HAP-1 (cell line): ENCODE measurements at places on chromosomes 16 and 17.

GRCh38 chr16:52191531-52192134, 355.3 kb downstream of the TOX3 start:
- DNase-seq = peak; percentile 87

DNA sequence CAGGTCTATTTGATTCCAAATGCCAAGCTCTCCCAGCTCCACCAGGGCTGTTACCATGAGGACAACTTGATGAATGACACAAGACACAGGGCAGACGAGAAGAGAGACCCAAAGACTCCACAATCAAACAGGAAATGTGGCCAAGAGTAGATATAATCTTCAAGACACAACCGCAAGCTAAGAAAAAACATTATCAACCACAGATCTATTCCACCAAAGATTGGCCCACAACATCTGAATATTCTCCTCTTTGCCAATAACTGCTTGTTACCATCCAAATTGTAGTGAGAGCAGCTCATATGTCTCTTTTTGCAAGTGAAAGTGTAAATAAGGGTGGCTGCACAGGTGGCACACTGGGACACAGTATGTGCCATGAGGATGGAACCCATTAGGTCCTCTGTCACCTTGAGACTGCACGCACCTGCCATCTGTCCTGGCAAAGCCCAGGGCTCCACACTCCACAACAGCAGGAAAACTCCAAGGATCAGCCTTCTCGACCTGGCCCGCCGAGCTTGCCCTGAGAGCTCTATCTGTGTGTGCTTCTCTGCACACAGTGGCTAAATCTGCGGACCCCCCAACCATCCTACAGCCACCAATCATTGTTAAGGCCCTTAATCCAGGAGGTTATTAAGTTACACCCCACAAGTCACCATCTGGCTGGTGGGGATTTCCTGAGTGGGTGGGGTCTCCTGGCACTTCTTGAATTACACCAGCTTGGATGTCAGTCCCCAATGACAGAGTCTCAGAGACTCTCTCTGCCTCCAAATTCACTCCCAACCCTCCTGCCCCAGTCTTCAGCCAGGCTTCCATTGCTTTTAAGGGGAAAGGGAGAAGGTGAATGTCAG, 50.5 kb downstream of the DYNLRB2 start:
- DNase-seq = no peak

DNA sequence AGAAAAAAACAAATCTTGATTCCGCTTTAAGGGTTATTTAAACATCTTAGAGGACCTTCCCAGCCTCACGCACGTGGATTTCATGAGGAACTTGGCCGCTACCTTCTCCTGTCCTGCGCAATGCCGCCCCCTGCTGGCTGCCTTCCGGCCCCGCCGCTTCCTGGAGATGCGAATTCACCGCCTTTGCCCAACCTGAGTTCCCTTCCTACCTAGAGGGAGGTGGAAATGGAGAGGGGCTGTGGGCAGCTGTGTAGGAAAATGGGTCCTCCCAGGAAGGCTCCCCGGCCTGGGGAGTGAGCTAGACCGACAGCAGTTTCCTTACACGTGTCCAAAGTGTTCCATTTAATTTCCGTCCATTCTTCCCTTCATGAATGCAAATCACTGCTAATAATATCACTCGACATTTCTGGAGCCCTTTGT, 1.0 kb upstream of the ABCC12 start:
- DNase-seq = peak; percentile 93

- no peak for DNase-seq
Measured at GRCh38 chr16:89069920-89070319, 23.7 kb upstream of the ACSF3 start.

- no peak for DNase-seq
Measured at GRCh38 chr16:9090101-9090959, 1.1 kb upstream of the HAPSTR1 start.

DNA sequence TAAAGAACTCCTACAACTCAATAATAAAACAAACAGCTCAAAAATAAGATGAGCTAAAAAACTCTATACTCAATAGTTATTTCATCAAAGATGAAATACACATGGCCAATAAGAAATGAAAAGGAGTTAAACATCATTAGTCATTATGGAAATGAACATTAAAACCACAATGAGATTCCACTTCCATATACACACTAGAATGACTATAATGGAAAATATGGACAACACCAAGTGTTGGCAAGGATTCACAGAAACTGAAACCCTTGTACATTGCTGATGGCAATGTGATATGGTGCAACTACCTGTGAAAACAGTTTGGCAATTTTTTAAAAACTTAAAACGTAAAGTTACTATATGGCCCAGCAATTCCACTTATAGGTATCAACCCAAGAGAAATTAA, 91.4 kb downstream of the GRIN2A start:
- no peak for DNase-seq

- no peak for DNase-seq
Measured at GRCh38 chr17:31171701-31172100, 76.9 kb downstream of the NF1 start.

GRCh38 chr16:89038811-89039735, 54.6 kb upstream of the ACSF3 start:
- DNase-seq = no peak

- no peak for DNase-seq
Measured at GRCh38 chr17:74971069-74971841, 1.3 kb downstream of the HID1 start.

GRCh38 chr16:56151621-56152020, 39.7 kb upstream of the GNAO1 start:
- no peak for DNase-seq

- DNase-seq = no peak
Measured at GRCh38 chr17:40686192-40686591, 17.4 kb downstream of the KRT24 start.

DNA sequence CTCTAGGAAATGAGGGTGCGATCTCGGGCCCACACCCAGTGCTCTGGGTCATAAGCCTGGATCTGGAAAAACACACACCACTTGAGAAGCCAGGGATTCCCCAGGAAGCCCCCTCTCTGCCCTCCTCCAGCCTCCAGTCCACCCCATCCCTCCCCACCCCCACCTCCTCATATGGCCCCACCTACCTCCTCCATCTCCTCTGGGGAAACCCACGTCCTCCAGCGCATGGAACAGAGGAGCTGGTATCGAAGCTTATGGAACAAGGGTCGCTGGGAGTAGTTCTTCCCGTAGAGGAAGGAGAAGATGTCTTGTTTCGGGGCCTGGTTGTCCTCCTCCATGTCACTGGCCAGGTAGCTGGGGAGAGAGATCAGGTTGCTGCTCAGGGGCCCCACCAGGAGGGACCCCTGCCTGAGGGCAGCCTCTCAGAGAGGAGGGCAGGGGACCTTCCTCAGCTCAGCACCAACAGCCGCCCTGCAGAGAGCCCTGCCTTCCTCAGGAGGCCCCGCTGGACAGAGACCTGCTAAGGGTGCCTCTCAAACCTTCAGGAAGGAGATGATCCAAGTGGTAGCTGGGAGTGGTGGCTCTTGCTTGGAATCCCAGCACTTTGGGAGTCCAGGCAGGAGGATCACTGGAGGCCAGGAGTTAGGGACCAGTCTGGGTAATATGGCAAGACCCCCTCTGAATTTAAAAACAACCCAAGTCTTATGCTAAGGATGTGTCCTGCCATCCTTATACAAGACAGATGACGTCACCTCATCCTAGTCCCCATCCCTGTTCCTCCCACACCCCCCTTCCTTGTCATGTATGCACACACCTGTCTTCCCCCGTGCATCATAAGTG, 5.0 kb downstream of the SPDYE4 start:
- no peak for DNase-seq

GRCh38 chr16:19419698-19420075, 2.0 kb downstream of the TMC5 start:
- DNase-seq = no peak
